ENCODE measurements at places on chromosomes 5 and 9.

DNA sequence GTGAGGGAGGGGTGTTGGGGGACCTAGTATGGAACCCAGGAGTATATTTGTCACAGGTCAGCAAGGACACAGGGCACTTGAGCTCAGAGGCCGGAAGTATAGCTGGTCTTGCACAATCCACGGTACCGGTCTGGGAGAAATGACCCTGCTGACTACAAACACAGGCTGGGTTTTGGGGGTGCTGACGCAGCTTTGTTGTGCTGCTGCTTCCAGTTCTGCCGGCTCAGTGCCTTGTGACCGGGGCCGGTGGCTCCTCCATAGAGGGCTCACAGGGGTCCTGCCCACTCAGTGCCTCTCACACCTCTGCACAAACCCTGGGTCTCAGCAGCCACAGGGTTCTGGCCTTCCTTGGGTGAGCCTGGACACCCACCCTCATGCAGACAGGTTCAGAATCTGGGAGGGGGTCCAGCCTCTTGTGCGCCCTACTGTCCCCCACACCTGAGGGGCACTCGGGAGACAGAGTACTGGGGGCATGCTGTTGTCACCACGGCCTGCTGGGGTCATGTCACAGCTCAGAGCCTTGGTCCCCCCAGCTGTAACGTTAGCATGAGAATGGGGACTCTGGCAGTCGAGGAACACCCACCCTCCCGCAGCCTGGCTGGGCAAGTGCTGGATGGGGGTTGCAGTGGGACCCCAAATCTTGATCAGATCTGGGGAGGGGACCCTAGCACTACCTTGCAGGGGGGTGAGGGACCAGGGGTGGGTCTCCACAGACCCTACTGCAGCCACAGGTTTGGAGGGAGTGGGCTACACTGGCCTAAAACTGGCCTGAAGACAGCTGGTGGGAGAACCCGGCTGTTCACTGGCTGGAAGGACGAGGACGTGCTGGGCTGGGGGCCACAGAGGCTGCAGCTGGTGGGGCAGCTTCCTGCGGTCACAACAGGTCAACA, 17.7 kb downstream of the NINJ1 start:
- no peak for DNase-seq

- DNase-seq: no peak
Observed at GRCh38 chr9:90629991-90630390, 12.6 kb downstream of the DIRAS2 start.

- DNase-seq: peak; percentile 8
Observed at GRCh38 chr5:148957591-148958202, 105.2 kb downstream of the SH3TC2 start.

- no peak for DNase-seq
Observed at GRCh38 chr9:36592801-36593583, 20.3 kb downstream of the MELK start.

DNA sequence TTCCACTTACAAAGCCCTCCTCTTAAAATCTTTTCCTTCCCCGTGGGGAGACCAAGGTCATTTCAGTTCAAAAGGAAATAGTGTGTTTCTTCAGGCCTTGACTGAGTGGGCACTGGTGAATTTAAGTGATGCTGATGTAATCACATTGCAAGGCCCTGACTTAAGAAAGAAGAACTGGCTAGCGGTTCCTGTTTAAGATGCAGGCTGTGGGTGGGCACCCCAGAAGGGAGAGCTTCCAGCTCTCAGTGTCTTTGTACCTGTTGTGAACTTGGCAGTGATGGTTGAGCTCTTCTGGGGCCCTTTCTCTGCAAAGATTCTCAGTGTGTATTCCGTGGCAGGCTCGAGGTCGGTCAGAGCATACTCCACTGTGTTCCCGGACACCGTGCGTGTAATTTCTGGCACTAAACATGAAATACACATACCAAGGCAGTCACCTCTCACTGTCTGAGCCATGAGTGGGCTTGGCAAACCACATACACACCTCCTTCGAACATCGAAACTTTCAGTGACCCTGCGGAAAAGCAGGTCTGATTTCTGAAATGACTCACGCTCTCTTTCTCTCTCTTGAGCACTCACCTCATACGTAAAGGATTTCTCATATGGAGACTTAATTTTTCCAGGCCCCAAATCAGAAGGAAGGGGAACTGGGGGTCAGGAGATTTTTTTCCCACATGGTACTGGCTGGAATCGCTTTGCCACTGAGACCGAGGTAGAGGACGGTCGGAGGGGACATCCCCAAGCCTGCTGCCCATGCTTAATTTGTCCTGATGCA, 81.9 kb downstream of the TNC start:
- no peak for DNase-seq

- DNase-seq: no peak
Observed at GRCh38 chr9:123343443-123344191, 12.4 kb upstream of the CRB2 start.

GRCh38 chr9:138043411-138044345, 166.1 kb downstream of the CACNA1B start:
- DNase-seq: no peak

GRCh38 chr9:124693403-124693802, 77.7 kb downstream of the NR6A1 start:
- DNase-seq: no peak

DNA sequence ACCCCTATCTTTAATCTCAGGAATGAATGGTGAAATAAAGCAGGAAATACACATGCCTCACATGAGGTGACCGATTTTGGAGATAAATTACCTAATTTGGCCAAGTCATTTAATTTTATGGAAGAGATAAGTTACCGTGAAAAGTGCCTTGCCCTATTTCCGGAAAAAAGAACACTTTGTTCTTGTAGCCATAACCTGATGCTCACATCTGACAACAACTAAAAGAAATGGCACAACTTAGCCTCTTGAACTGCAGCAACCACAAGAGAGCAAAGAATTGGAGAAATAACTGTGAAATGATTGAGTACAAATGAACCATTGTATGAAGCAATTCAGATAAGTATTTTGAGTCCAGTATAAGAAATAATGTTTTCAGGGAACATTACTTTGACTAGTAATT, 628.1 kb upstream of the TYRP1 start:
- no peak for DNase-seq

DNA sequence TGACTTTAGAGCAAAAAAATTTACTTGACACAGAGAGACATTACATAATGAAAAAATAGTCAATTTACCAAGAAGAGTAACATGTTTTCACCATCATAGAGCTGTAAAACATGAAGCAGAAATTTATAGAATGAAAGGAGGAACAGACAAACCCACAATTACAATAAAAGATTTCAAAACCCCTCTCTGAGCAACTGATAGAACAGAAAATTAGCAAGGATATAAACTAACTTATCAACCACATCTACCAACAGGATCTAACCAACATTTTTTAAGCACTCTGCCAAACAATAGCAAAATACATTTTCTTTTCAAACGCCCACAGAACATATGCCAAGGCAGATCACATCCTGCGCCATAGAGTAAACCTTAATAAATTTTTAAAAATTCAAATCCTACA, 17.9 kb downstream of the SLCO4C1 start:
- no peak for DNase-seq

DNA sequence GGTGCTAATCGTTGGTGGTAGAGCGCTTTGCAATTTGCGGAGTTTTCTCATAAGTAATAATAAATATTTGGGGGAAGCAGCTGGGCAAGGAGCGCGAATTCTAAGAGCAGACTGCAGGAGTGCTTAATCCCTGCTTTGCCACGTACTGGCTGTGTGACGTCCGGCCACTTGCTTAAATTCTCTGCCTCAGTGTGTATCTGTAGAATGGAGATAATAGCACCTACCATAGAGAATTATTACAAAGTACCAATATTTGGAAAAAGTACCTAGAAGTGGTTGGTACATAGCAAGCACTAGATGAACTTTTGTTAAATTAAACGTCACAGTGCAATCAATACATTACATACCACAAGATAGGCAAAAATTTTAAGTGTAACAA, 598 bp upstream of the TMED7 start:
- DNase-seq: no peak

DNA sequence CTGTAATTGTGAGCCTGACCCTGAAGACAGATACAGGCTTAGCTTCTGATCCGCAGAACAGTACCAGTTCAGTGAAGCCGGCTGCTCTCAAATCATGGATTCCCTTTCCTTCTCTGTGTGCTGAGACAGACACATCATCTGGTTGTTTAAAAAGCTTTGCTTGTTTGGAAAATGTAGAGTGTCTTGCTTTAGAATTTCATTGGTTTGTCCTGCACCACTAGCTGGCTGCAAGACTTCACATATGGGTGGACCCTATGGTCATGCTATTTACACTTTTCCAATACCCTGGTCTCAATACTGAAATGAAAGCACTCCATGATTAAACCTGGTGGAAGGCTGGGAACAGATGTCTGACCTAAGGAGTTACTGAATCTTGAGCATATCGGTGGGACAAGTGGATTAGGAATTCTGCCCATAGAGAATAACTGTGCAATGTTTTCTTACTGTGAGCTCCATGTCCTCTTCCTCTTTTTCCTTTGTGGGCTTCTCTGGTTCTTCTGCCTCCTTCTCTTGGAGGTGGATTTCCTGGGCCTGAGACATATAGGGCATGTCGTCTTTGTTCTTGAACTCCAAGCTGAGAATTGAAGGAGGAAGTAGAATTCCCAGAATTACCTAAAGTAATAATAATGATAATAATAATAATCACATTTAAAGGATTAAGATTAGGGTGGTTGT, 201.1 kb upstream of the KLF9 start:
- no peak for DNase-seq
